Bone marrow (tissue), 2 donors: ENCODE measurements at places on chromosomes 1 and 21.

DNA sequence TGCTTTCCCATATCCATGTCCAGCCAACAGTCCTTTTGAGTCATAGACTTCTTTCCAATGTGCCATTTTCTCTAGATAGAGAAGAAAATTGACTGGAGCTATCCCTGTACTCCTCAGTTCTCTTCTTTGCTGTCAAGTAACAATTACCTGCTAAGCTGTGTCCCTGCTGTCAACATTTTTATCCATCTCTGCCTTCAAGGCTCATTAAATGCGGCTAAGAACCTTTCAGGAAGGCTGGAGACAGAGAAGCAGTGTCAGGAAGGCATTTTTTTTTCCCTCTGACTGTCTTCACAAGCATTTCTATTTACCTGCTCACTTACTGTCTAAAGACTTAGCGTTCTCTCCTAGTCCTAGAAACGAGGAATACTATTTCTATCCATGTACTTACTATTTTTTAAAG is 69.1 kb downstream of the MTR start:
- DNase-seq = no peak

GRCh38 chr1:151436985-151437384 is 22.3 kb downstream of the POGZ start:
- DNase-seq = no peak

GRCh38 chr21:25837533-25838265 is 102.9 kb downstream of the GABPA start:
- no peak for DNase-seq

- DNase-seq = no peak
Measured at GRCh38 chr1:154497026-154497806, 4.8 kb upstream of the TDRD10 start.

DNA sequence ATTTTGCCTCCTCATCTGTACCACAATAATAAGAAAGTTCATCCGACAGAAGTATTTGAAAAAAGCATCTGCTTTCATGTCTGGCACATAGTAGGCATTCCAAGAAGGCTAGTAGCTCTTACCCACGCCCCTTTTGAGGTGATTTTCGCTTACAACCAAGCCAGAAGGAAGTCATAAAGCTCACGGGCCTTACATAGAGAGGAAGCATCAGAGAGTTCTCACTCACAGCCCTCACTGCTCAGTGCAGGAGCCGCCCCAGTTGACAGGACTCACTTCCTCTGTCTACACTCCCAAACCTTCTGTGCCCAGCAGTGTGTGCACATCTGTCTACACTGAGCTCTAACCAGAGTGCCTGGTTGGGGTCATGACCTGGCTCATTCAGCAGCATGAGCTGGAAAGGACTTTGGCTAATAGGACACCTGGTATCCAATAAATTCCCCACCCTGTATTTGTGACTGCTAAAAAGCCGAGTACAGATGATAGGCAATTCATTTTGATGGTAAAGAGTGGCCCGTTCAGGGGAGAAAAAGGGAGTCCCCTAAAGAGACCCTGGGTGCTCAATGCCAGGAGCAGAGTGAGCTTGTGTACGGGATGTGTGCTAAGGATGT is 36.8 kb upstream of the DUSP10 start:
- no peak for DNase-seq

GRCh38 chr1:48047116-48047515 is 49.9 kb upstream of the TRABD2B start:
- DNase-seq = no peak

DNA sequence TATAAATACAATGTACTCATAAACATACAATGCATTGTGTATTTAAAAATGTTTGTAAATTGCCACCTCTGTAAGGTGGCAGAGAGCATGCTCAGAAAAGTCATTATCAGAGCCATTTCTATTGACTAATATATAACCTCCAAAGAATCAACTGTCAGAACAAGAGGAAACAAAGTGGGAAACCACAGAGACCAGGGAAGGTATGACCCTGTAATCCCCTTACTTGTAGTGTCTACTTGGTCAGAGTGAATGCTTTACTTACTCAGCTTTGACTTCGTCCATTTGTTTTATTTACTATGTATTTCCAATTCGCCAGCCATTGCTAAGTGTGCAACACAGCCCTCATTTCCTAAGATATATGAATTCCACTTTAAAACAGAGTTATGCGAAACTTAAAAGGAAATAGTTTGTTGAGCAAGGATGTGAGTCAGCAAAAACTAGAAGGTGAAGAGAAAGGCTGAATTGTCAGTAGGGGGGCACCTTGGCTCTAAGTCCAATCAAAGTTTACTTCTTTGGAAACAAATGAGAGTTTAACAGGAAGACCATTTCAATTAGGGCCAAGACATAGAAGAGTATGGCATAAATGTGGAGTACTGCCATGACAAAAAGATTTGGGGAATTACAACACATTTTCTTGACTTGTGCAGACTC is 671.7 kb upstream of the PTBP2 start:
- peak; percentile 4 for DNase-seq

- DNase-seq = no peak
Measured at GRCh38 chr1:21048462-21048861, 128.2 kb downstream of the EIF4G3 start.

- no peak for DNase-seq
Measured at GRCh38 chr1:55346586-55346985, 131.4 kb upstream of the USP24 start.

DNA sequence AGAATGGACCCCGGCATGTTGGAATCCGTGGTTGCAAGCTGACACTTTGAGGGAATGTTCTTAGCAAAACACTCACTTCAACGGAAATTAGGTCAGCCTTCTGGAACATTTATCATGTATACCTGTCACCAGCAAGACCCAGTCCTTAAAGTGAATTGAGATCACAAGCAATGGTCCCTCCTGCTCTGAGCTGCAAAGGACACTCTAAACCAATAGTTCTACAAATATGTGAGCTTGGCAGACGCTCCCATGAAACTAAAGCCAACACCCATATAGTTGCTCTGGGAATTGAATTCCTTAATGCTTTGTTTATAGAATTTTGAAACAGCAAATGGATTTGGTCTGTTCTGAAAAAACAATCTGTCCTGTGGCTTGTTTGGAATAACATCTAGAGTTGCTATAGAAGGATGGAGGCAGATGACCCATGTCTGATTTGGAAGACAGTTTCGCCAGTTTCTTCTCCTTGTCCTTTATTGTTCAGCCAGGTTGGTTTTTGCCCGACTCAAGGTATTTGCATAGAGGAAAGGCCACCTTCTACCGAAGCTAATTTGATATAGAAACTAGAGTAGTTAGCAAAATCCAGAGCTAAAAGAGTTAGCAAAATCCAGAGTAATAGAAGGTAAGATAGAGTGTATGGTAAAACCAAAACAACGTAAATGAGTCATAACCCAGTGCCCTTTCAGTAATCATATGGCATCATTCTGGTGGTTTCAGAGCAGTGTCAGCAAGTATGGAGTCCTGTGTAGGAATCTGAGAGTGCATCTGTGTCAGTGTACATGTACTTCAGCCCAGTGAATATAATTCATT is 236.2 kb downstream of the NFIA start:
- DNase-seq = no peak

DNA sequence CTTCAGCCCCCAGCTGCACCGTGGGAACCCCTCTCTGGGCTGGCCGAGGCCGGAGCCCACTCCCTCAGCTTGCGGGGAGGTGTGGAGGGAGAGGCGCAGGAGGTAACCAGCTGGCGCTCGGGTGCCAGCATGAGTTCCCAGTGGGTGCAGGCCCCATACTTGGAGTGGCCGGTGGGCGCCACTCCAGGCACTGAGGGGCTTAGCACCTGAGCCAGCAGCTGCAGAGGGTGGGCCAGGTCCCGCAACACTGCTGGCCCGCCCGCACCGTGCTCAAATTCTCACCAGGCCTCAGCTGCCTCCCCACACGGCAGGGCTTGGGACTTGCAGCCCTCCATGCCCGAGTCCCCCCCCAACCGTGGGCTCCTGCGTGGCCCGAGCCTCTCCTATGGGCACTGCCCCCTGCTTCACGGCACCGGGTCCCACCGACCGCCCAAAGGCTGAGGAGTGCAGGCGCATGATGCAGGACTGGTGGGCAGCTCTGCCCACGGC is 47.2 kb downstream of the LRRC53 start:
- no peak for DNase-seq

- DNase-seq = no peak
Measured at GRCh38 chr1:113207019-113207418, 134.0 kb downstream of the LRIG2 start.

DNA sequence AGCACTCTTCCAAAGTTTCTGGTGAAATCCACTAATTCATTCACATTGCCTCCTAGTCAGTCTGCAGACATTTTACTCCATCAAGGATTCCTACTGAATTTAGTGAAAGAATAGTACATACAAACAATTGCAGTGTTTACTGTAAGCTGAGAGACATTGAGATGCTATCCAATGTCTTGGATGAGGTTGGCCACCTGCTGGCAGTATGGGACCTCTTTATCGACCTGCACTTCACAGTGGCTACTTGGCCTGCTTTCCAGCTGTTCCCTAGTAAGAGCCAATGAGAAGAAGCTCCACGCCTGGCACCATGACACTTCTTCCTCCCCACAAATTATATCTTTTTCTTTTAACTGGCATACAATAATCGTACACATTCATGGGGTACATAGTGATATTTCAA is 51.5 kb upstream of the LRIF1 start:
- no peak for DNase-seq

DNA sequence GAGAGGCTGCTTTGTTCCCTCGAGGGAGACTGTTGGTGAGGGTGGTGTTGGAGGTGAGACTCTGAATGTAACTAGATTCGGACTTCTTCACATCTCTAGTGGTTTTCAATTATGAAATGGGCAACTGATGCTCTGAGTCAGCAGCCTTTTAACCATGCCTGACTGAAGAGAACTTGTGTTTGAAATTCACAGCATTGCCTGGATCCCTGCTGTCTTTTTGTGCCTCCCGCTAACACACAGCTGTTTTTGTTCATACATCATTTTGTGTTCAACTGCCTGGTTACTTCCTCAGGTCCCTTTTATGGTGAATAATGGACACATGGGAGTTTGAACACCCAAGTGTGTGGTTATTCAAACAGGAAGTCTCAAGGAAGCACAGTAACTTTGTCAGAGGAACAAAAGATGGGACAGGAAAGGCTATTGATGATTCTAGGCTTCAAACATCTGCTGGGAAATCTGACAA is 16.8 kb downstream of the LAMC1 start:
- DNase-seq = no peak

GRCh38 chr21:43645136-43645891 is 14.0 kb downstream of the HSF2BP start:
- no peak for DNase-seq

DNA sequence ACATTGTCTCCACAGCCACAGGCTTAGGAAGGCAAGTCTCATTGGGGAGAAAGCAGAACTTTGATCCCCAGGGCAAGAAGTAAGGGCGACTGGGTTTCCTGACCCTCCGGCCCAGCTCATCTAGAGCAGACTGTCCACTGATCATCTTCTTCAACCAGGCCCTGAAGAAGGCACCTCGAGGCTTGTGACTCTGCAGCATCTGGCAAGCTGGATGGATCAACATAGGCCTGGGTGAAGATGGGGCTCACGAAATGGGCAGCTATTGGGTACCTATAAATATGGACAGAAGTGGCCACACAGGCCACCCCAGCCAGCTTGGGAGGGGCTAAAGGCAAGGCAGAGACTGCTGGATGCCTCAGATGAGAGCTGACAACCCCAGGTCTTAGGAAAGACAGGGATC is 13.0 kb downstream of the TAL1 start:
- no peak for DNase-seq
